ENCODE measurements at places on chromosomes 13 and 19.

DNA sequence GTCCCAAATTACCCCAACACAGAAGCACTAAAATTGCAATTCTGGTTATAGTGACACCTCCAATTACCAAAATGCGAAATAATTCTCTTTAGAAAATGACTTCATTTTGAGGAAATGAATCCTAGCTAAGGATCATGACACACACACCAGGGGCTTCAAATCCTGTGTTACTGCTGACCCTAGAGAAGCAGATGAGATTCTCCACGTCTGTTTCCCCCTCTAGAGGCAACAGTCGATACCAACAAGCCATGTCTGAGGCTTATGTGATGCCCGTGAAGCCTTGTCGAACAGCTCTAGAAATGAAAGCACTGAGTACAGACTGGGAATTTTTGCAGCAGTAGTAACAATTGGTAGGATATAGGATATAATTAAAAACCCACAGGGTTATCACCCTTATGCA is 153.6 kb upstream of the TMTC4 start:
- no peak for DNase-seq

GRCh38 chr19:2551172-2551863 is 75.4 kb downstream of the GADD45B start:
- DNase-seq, result no peak

GRCh38 chr19:30968210-30968609 is 381.0 kb downstream of the TSHZ3 start:
- no peak for DNase-seq

DNA sequence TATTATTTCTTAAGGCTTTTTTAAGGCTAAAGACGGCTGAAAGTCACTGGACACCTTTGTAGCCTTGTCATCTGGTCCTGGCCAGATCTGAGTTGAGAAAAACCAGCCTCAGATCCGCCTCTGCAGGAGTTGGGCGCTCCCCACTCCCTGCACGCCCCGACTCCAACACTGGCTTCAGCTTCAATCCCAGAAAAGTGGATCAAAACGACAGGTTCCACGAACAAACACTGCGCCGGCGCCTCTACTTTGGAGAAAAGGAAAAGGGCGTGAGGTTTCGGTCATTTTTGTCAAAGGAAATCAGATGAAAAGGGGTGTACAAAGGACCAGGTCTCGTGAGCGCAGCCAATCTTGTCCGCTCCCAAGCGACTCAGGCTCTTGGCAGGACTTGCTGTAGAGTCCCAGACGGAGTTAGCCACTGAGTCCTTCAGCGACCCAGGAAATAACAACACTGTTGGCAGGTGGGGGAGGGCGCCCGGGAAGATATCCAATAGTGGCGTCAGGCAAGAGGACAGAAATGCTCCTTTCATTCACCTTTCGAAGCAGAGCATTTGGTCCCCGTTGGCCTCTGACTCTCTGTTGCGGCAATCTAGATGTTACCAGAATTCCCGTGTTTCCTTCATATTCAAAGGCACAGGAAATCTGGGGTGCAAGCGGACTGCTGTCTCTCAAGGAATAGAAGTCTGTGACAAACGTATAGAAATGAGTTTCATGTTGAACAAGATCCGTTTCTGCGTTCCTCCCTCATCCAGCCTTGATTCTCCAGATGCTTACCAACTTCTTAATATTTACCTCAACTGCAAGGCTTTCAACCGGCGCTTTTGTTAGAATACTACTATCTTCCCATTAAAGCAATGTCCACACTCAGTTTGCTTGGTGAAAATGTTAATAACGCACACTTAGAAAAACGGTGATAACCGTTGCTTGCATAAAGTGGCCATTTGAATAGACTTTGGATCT is 1.8 kb upstream of the CCNA1 start:
- no peak for DNase-seq

DNA sequence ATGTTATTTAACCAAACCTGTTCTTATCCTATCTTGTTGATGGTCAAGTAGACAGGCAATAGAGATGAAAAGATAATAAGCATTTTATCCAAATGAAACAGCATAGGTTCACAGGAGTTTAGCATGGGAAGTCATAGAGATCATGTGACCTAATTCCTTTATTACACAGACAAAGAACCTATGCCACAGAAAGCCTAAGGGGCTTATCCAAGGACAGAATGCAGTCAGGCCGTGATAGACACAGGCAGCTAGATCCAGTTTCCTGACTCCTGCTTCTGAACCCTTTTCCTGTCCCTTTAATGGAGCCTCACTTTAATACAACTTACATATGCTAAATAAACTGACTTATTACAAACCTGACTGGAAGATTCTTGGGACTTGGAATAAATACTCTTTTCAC is 532.1 kb downstream of the IRS2 start:
- DNase-seq, result no peak

GRCh38 chr19:56177564-56178243 is 1.9 kb downstream of the GALP start:
- DNase-seq, result no peak
